Progenitor cell of endocrine pancreas (in vitro differentiated cells): ENCODE measurements at places on chromosomes 5 and 9. TPM values are rescaled to one million over a fixed set of nuclear protein-coding genes. Genes with fewer than 3 reads are reported as not detected.

Gene SEC24A
- 25.1 and 27.0 TPM in 2 replicates for total RNA-seq

Gene RNF20
- total RNA-seq: 53.9 and 56.9 TPM in 2 replicates

Gene TYRP1
- not detected in 2 replicates for total RNA-seq

Gene VLDLR
- 8.1 and 9.9 TPM in 2 replicates for total RNA-seq

Gene GRIN3A
- 0.42 and 0.48 TPM in 2 replicates for total RNA-seq

Gene MARCOL
- not detected in 2 replicates for total RNA-seq

Gene GRHPR
- total RNA-seq: 98.0 and 101 TPM in 2 replicates

Gene SGCD
- total RNA-seq: 5.5 and 5.9 TPM in 2 replicates

Gene BARX1
- 0.74 and 3.3 TPM in 2 replicates for total RNA-seq

Gene TMEM252
- not detected in 2 replicates for total RNA-seq

Gene SH3TC2
- total RNA-seq: 1.4 and 2.1 TPM in 2 replicates

Gene PCDHGC4
- 3.0 and 3.8 TPM in 2 replicates for total RNA-seq

Gene SPATA6L
- 7.1 and 7.8 TPM in 2 replicates for total RNA-seq
